Pulmonary artery endothelial cell (primary cell): ENCODE measurements at places on chromosomes 12 and 14. TPM values are rescaled to one million over a fixed set of nuclear protein-coding genes. Genes with fewer than 3 reads are reported as not detected.

The INSM2 gene
- not detected in 2 replicates for total RNA-seq

The EGLN3 gene
- total RNA-seq: 0.21 and 1.5 TPM in 2 replicates

The CCDC85C gene
- total RNA-seq: 15.0 and 16.5 TPM in 2 replicates

The DEGS2 gene
- 0.04 and 1.1 TPM in 2 replicates for total RNA-seq

The ATXN3 gene
- 41.7 and 45.5 TPM in 2 replicates for total RNA-seq

The TULP3 gene
- total RNA-seq: 14.3 and 17.3 TPM in 2 replicates

The FAM181A gene
- total RNA-seq: not detected in 2 replicates

The GPR132 gene
- 0.07 TPM in 1 of 2 replicates, not detected in the other for total RNA-seq

The ADGRD1 gene
- total RNA-seq: not detected in 2 replicates

The NID2 gene
- 27.9 and 65.0 TPM in 2 replicates for total RNA-seq

The EFS gene
- total RNA-seq: not detected in 2 replicates

The DPPA3 gene
- total RNA-seq: not detected in 2 replicates

The RABGGTA gene
- 21.0 and 21.6 TPM in 2 replicates for total RNA-seq

The CFAP251 gene
- total RNA-seq: 1.7 and 5.5 TPM in 2 replicates

The MRPL51 gene
- 132 and 186 TPM in 2 replicates for total RNA-seq

The CLEC14A gene
- total RNA-seq: 256 and 388 TPM in 2 replicates

The TMEM30B gene
- total RNA-seq: 0.13 and 0.25 TPM in 2 replicates

The RXYLT1 gene
- 8.4 and 12.2 TPM in 2 replicates for total RNA-seq

The FSCB gene
- total RNA-seq: not detected in 2 replicates

The CLEC2A gene
- not detected in 2 replicates for total RNA-seq

The ESRRB gene
- not detected in 2 replicates for total RNA-seq

The TAMALIN gene
- 42.7 and 42.8 TPM in 2 replicates for total RNA-seq
